SK-N-DZ (cell line): ENCODE measurements at places on chromosomes 1 and 21.

DNA sequence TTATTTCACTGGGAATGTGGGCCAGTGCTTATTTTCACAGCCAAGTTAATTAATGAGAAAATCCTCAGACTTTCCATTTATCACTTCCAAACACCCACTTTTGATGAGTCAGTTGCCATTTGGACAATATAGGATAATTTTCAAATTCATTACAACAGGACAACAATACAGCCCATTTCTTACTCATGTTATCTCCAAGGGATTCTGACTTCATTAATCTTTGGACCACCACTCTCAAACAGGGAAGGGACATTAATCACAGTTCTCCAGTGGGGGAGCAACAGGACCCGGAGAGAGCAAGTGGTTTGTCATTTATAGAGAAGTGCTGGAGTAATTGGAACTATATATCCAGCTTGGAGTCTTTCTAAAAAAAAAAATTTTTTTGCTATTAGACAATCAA, 38.7 kb downstream of the JUN start:
- no peak for DNase-seq

GRCh38 chr1:111873460-111874030, 115.9 kb downstream of the KCND3 start:
- no peak for DNase-seq

GRCh38 chr1:41720861-41721410, 197.8 kb downstream of the HIVEP3 start:
- DNase-seq: no peak

DNA sequence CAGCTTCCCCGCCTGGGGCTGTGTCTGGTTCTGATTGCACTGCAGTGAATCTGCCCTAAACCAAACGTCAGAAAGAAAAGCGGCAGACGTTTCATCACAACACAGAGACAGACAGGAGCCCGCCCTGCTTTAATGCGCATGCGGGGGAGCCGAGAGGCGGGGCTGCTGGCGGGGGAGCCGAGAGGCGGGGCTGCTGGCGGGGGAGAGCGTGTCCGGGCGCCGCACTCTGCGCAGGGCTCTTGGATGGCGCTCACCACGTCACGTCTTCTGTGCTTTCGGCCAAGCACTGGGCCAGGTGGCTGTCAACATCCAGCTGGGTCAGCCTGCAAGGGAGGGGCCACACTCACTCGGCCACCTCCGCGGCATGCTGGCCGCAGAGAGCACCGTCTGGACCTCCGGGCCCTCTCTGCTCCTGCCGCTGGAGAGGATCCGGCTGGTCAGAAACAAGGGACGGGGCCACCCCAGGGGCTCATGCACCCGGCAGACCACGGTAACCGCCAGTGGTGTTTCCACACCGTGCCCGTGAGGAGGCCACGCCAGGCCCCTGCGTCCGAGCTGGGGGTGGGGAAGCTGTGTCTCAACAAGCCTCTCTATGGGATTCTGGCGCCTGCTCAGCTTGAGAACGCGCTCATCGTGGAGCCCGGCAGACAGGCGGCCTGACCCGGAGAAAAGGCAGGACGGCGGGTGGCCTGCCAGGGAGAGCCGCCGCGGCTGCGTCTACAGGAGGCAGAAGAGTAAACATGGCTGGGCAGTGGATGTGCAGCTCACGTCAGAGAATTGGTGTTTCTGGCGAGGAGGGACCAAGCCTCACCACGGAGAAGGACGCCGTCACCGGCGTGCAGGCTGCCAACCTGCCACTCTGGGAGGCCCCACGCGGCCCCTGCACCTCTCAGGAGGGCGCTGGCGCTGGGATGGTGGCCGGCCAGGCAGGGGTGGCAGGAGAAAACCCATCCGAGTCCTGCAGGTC, 4.8 kb downstream of the FAAP20 start:
- peak; percentile 90 for DNase-seq

DNA sequence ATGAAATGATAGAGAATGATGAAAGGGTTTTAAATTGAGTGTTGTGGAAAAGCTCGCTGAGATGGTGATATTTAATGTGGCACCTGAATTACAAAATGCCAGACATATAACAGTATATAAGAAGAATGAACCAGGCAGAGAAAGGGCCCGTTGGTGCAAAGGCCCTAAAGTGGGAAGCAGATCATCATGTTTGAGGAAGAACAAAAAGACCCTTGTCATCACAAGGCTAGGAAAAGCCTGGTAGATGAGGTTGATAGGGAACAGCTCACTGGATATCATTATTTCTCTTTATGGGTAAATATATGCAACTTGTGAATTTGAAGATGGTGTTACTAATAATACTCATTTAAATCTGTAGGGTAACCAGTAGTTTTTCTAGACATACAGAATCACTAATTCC, 11.0 kb downstream of the RAP1A start:
- no peak for DNase-seq

DNA sequence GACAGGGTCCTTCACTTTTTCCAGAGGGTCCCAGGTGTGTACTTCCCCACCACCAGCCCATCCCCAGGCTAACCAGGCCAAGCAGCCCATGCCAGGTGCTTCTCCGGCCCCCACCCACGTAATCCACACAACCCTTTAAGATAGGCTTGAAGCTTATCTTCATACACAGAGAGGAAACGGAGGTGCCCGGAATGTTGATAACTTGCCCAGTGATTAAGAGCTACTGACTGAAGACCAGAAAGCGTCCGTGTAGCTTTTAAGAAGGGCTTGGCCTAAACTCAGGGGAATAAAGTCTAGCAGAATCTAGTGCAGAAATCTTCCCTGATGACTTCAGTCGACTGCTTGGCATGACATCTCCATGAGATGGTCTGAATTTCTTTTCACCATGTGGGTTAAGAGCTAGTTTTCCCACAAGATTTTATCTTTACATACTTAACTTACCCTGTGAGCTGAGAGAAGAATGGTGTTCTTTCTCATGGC, 138.7 kb downstream of the GALNT2 start:
- no peak for DNase-seq

DNA sequence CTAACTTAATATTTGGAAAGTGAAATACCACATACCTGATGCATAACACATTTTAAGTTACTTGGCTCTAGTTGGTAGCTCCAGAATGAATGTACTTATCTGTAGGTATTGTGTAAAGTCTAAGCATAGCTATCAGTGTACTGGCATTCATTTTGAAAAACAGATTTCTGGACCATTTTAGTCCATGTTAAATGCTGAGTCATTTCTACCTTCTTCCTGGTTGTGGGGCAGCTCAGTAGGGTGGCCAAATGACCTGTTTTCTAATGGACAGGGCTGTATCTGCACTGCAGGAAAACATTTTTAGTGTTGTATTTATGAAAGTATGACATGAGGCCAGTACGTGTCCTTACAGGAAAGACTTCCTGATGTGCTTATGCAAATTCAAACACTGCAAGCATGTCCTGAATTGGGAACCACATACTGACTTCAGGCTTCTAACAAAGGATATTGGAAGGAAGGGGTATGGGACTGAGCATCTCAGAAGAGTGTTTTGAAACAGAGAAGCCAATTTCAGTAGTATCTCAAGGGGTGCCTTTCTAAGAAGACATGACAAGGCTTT, 300.3 kb upstream of the B3GALT2 start:
- no peak for DNase-seq

DNA sequence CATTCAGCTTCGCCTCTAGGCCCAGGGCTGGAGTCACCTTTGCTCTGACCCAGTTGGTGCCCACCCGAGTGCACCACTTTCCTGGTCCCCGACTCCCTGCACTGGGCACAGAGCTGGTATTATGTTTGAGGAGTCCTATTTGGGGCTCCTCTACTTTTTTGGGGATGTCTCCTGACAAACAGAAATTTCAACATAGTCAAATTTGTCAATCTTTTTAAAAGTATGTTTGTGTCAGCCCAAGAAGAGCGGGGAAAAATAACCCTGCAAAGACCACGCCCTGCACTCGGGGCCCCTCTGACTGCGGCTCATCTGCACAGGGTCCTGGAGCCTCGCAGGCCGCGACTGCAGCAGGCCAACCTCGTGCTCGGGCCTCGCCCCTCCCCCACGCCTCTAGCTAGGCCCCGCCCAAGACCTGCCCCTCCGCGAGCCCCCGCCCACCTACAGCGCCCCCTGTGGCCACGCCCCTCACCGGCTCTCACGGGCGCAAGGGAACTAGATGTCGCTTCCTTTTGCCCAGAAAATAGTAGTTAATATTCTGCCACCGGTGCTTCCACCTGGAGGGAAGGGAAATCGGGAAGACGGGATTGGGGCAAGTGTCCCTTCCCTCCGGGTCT, 11.4 kb downstream of the FAM229A start:
- no peak for DNase-seq

GRCh38 chr1:20076223-20076622, 6.2 kb downstream of the PLA2G5 start:
- DNase-seq: no peak

- DNase-seq: no peak
These were observed 1.7 kb downstream of the PIP5K1A start for GRCh38 chr1:151199873-151200581.

DNA sequence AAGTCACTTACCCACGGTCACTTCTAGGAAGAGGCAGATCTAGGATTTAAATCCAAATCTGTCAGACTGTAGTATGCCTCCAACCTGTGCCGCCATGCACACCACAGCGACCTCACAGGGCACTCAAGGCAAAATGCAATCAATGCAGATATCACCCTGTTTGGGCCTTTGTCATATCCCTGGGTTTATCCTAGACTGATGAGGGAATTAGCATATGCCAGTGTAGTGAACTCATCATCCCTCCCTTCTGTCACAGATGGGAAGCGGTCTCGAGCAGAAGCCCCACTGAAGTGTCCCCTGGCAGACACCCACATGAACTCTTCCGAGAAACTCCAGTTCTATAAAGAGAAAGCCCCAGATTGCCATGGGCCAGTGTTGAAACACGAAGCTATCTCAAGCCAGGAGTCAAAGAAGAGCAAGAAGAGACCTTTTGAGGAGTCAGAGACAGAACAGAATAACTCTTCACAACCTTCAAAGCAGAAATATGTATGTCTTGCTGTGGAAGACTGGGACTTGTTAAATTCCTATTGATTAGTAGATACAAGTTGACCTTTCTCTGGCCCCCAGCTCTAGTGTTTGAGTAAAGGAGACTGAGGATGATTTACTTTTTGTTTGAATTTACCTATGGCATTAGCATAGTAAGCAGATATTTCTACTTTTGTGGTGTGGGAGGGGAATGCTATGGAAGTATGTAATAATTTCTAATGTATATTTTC, 21.4 kb downstream of the LRRC42 start:
- no peak for DNase-seq

DNA sequence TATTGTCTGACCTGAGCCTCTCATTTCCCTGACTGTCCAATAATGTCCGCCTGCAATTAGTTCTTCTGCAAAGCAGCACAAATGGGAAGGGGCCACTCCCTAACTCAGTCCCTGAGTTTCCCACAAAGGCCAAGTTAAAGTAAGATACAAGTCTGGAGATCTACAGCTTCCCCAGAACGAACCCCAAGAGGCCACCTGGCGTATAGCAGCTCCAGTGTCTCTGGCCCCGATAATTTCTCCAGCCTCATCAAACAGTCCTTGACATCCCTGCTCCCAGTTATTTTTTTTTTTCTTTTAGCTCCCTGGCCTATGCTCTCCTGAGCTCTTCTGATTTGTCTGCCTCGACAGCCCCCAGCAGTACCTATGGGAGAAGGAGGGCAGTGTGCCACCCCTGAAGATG, 8.1 kb upstream of the ACKR1 start:
- DNase-seq: no peak

- no peak for DNase-seq
These were observed 42.7 kb downstream of the GIPC2 start for GRCh38 chr1:78088486-78088885.

- DNase-seq: no peak
These were observed 52.2 kb upstream of the ROR1 start for GRCh38 chr1:63721531-63722189.

- peak; percentile 6 for DNase-seq
These were observed 758 bp downstream of the DEPDC1 start for GRCh38 chr1:68495968-68496679.

- no peak for DNase-seq
These were observed 12.5 kb downstream of the TMEM81 start for GRCh38 chr1:205071801-205072200.

- DNase-seq: no peak
These were observed 45.9 kb downstream of the FAAP20 start for GRCh38 chr1:2148691-2149090.

GRCh38 chr21:31929548-31929947, 56.7 kb downstream of the HUNK start:
- DNase-seq: no peak

DNA sequence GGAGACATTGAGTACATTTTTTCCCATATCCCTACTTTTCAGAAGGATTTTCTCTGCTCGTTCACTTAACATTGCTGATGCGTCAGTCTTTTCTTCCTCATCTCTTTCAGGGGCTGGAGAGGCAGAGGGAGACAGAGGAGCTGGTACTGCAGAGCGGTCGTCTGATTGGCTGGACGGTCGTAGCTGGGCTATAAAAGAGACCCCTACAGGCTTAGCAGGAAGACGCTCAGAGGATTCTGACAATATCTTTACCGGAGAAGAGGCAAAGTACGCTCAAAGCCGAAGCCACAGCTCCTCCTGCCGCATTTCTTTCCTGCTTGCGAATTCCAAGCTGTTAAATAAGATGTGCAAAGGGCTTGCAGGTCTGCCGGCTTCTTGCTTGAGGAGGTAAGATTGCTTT, at the start of gene RGS4:
RGS4 (plus strand) TSS at position 220 of the 400 bp plus-strand sequence; CDS start at position 344, 124 bp downstream.
- peak; percentile 97 for DNase-seq

DNA sequence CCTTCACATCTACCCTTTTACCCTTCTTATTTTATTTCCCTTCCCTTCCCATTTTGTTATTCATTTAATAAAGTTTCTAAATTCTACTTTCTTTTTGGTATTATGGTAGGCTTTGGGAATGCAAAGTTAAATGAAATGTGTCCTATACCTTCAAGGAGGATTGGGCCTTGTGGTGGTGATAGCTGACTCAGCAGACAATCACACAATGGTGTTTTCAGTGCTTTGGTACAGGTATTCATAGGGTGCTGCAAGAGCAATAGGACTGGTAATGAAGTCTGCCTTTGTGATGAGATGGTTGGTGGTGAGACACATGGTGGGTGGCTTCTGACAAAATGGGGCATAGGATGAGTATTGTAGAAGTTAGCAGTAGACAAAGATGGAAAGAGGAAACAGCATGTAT, 21.9 kb upstream of the SPAG17 start:
- no peak for DNase-seq

GRCh38 chr1:180945551-180945950, 32.9 kb downstream of the KIAA1614 start:
- DNase-seq: no peak

DNA sequence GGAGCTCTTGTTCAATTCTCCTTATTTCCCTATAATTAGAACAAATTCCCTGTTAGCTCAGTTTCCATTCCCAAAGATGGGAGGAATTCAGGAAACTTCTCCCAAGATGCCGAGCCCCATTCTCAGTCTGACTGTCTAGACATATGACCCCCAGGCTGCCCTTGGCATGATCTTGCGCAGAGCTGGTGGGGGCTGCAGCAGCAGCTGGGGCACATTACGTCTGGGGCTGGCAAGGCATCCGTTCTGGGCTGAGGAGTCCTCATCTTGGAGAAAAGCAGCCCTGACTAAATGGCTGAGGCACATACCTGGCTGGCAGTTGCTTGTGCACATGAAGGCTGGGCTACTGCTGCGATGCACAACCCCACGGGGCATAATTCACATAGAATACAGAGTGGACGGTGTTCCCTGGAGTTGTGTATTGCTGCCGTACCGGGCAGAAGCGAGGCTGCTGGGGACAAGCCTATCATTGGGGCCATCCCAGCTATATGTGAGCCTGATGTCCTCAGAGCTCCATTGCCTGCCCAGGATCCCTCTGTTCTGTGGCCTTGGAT, 36.4 kb upstream of the TRABD2B start:
- no peak for DNase-seq

GRCh38 chr1:100517515-100517914, 20.4 kb upstream of the GPR88 start:
- DNase-seq: no peak
